ENCODE measurements at places on chromosomes 2 and 18. TPM values are rescaled to one million over a fixed set of nuclear protein-coding genes. Genes with fewer than 3 reads are reported as not detected.

DNA sequence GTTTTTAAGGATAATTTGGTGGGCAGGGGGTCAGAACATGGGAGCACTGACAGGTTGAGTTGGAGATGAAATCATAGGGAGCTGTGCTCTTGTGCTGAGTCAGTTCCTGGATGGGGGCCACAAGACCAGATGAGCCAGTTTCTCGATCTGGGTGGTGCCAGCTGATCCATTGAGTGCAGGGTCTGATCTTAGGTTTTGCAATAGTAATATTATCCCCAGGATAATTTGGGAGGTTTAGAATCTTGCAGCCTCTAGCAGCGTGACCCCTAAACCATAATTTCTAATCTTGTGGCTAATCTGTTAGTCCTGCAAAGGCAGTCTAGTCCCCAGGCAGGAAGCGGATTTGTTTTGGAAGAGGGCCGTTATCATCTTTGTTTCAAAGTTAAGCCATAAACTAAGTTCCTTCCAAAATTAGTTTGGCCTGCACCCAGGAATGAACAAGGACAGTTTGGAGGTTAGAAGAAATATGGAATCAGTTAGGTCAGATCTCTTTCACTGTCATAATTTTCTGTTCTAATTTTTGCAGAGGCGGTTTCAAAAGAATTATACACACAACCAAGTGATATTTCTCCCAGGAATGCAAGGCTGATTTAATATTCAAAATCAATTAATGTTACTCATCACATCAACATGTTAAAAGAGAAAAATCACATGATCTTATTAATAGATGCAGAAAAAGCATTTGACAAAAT is 23.0 kb downstream of the DBI start:
- peak; percentile 42 for DNase-seq

GRCh38 chr18:69686861-69687260 is 260.8 kb downstream of the CD226 start:
- DNase-seq, result no peak

KIAA2012 gene
- not detected for total RNA-seq

C18orf54 gene
- total RNA-seq, result not detected

DNA sequence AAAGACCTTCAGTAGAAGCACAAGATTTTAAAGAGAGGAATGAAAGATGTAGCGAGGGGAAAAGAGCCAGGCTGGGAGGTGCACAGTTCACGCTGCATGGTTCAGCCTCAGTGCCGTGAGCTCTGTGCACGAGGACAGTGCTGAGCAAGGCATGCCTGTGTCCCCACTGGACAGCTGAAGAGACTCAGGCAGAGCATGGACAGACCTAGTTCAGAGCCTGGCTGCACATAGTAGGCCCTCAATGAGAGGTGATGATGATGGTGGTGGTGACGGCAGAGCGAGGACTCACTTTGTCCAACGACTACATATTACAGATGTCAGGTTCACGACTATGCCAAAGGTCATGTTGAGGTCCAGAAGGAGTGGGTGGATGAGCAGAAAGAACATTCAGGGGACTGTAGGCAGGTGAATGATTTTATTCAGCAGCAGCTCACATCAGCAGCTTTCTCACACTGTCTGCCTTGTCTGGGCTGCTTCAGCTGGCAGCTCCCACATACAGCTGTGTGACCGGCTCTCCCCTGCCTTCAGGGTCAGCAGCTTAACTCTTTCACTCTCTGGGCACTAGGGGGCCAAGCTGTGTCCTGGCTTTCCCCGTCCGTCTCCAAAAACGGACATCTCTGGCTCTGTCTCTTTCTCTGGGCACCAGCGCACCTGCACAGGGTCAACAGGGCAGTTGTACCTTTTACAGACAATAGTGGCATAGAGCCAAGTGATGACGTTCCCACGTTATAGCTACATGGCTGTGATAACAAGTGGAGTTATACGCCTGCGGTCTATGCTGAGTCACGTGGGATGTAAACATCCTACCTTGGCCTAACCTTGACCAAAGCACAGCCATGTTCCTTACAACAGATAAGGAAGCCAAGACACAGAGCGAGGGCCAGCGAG is 128.8 kb upstream of the MSH6 start:
- peak; percentile 78 for DNase-seq

KANSL1L gene
- total RNA-seq, result 32.2 TPM
